ENCODE measurements at places on chromosomes 7 and 10.

GRCh38 chr7:7704867-7705266 is 13.5 kb downstream of the RPA3 start:
- no peak for DNase-seq

DNA sequence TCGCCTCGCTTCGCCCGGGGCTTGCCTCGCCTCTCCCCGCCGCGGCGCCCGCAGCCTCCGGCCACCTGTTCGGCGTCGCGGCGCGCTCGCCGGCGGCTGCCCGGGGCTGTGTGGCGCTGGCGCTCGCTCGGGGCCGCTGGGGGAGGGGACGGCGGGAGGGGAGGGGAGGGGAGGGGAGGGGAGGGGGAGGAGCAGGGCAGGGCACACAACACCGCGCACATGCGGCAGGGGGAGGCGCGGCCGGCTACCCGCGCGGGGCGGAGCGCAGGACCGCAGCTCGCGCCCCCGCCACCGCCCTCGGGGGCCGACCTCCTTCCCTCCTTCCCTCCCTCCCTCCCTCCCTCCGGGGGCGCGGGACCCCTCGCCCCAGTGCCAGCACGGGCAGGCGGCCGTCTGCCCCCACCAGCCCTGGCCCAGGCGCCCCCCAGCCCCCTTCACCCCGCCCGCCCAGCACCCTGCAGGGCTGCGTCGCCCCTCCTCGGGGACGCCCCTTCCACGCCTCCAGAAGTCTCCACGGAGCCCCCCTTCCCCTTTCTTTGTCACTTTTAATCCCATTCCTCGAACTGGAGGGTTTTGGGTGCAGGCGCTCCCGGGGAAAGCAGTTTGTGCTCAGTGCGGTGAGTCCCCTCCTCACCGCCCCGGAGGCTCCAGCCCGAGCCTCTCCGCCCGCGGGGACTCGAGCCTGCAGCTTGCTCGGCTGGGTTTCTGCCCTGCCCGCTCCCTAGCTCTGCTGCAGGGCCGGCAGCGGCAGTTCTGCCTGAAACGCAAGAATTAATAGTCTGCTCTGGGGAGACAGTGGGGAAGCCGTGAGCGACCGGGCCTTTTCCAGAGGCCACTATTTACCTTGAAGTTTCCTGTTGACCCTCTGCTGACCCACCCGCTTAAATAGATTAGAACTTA is at the start of gene PARD3:
Gene PARD3, minus strand, starts transcription at position 112 of the 900 bp plus-strand sequence. CDS start 301 bp downstream, outside the sequence.
- DNase-seq, result peak; percentile 87

- no peak for DNase-seq
Measured at GRCh38 chr7:158442260-158442659, 145.4 kb downstream of the PTPRN2 start.

- no peak for DNase-seq
Measured at GRCh38 chr7:128735436-128735835, 3.7 kb upstream of the CALU start.

DNA sequence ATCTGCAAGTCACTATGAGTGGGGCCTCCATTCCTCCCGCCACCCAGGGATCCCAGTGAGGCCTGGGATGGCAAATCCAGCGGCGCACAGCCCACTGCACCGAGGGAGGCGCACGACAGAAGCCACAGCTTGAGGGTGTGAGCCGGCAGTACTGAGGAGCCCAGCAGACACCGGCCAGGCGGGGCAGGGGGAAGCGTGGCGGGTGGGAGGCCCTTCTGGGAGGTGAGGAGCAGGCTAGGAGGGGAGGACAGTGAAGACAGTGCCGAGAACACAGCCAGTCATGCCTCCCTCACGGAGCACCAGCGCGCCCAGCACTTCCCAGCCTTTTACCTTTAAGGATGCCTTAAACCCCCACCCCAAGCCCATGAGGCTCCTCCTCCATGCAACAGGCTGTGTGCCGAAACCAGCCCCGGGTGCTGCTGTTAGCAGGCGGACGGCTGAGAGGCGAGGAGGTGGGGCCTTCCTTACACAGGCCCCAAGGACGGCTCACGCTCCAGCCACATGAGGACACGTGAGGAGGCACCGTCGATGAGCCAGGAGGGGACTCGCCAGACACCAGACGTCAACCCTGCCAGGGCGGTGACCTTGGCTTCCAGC is 258.5 kb downstream of the PTPRN2 start:
- DNase-seq, result no peak

DNA sequence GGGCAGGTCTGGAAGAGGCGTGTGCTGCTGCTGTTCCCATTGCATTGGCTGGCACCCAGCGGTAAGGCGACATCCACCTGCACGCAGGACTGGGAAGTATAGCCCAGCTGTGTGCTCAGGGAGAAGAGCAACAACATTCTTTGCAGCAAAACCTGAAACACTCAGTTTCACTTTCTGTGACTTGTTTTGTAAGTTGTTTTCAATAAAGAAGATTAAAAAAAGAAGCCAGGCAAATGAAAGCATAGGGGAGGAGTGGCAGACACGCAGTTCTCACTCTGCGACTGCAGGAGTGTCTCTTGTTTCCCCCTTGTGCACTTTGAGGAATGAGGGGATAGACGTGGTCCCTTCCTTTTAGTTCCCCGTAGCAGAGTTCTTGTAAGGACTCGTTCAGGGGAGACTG is 5.8 kb downstream of the FBH1 start:
- no peak for DNase-seq

DNA sequence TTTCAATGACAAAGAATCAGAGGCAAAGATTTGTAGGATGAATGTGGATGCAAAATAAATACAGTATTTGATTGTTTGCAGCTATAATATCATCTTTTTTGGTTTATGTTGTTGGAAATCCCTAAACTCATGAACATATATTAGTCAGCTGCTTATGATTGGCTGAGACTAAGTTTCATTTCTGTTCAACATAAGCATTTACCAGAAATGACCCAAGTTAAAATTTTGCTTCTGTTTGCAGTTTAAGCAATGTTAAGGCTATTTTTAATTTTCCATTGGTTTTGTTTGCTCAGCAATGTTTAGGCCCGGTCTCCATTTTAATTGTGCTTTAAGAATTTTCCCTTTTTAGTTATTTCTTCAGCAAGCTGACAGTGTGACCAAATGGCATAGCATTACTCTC is 22.0 kb downstream of the GIMAP6 start:
- no peak for DNase-seq

DNA sequence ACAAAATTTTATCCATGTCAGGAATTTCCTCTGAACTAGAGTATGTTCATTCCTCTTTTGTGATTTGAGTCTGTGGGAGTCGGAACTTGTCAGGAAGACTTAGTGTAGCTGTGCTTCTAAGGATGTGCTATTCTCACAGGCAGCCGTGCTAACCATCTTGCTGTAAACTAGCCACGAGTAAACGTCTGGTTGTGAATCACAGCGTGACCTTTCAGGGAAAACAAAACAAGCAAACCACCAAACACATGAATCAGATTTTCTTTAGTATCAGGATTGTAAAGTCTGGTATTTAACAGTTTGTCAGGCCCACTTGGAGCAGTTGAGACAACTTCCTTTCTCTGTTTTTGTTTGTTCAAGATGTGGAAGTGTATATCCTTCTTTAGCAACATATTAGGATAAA is 32.0 kb downstream of the AUTS2 start:
- DNase-seq, result no peak

GRCh38 chr7:92794831-92795230 is 41.5 kb downstream of the CDK6 start:
- no peak for DNase-seq

- DNase-seq, result no peak
Measured at GRCh38 chr10:75136346-75136745, 24.9 kb downstream of the SAMD8 start.

Data from left hindlimb (tissue), 1 donor.